ENCODE measurements at places on chromosomes 2 and 18.

GRCh38 chr2:102632380-102633175, 13.2 kb downstream of the SLC9A2 start:
- no peak for DNase-seq

- no peak for DNase-seq
Observed at GRCh38 chr2:175282886-175283285, 101.4 kb upstream of the ATP5MC3 start.

DNA sequence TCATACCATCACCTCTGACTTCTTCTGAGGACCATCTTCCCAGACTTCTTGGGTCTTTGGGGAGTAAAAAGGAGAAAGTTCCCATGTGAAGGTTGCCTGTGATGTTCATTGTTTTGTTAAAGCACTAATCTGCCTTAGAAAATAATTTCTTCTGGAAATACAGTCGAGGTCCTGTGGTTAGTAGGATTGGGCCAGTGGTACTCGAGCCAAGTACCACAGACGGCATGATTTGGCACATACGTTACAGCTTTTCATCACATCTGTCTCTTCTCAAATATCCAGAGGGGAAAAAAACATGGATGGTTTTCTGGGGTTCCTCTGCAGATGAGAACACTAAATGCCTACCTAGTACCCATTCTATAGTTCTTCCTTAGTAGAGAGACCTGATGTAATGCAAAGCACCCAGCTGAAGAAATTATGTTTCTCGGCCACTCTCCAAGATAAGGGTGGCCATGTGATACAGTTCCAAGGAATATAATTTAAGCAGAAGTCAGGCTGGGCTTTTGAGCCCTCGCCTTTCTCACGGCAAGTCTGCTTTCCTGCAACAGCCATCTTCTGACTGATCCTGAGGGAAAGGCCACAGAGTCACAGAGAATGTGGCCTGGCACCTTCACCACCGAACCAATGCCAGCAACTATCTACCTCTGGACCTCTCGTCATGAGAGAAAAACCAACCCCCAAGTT, 161.0 kb downstream of the RNF152 start:
- no peak for DNase-seq

- peak; percentile 40 for DNase-seq
Observed at GRCh38 chr18:76374330-76375281, 120.4 kb downstream of the ZNF516 start.

- DNase-seq: no peak
Observed at GRCh38 chr2:164794432-164795231, 47.0 kb downstream of the COBLL1 start.

- no peak for DNase-seq
Observed at GRCh38 chr18:75441896-75442295, 14.4 kb upstream of the SMIM21 start.

Data from stimulated activated naive CD4-positive, alpha-beta T cell treated with Interleukin-2 at 50 U/mL for 16 hours (primary cell).